ENCODE measurements at places on chromosomes 5 and 9. TPM values are rescaled to one million over a fixed set of nuclear protein-coding genes. Genes with fewer than 3 reads are reported as not detected.

GRCh38 chr5:179798144-179798770, 4.5 kb downstream of the LTC4S start:
- no peak for DNase-seq
- H3K4me3 ChIP-seq: no peak overlapping the region
- peaks cover 31% of the 10 kb centered on the region for H3K36me3 ChIP-seq
- peaks cover 19% of the 10 kb centered on the region for H3K4me1 ChIP-seq
- H3K27me3 ChIP-seq: no peaks in the 10 kb centered on the region

- H3K4me3 ChIP-seq: peak within 1 kb of the TSS; percentile 98
- H3K36me3 ChIP-seq: peaks cover 33% of the 10 kb centered on the region
- no peaks in the 10 kb centered on the region for H3K27me3 ChIP-seq
Measured at GRCh38 chr9:114930056-114930812, at the start of gene TNFSF8. TSS of gene TNFSF8 (minus strand) at chr9:114930591. CDS start at chr9:114930303, 288 bp downstream.

- H3K4me3 ChIP-seq: no peak overlapping the region
- no peaks in the 10 kb centered on the region for H3K4me1 ChIP-seq
- no peak overlapping the region for H3K27ac ChIP-seq
- peaks cover 31% of the 10 kb centered on the region for H3K27me3 ChIP-seq
- DNase-seq: no peak
Measured at GRCh38 chr9:99210572-99210971, 11.2 kb downstream of the ALG2 start.

DNA sequence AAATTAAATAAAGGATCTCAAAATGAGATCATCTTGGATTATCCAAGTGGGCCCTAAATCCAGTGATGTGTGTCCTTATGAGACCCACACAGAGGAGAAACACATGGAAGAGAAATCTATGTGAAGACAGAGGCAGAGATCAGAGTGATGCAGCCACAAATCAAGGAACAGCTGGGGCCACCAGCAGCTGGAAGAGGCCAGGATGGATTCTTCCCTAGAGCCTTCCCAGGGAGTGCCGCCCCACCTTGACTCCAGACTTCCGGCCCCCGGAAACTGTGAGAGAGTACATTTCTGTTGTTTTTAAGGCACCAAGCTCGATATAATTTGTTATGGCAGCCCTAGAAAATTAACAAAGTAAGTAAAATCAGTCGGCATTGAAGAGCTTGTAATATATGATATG, 286.9 kb downstream of the FBXL7 start:
- no peaks in the 10 kb centered on the region for H3K4me1 ChIP-seq
- no peaks in the 10 kb centered on the region for H3K27me3 ChIP-seq
- no peak for DNase-seq

DNA sequence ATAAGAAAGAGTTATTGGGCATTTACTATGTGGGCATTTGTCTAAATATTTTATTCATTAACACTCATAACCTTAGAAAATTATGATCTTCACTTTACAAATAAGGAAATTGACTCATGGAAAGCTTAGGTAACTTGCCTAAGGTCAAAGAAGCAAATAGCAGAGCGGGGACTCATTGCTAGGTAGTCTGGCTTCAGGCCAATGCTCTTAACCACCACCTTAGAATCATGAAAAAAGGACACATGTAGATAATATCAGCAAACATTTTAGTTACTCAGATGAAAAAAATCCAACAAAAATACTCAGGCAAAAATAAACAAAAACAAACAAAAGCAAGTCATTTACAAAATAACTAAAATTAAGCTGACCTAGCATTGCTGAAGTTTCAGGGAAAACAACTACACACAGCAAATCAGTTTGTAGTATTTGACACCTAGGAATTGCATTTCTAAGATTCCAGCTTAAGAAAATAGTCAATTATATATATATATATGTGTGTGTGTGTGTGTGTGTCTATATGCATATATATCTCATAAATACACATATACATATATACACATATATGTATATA, 166.0 kb downstream of the HMHB1 start:
- H3K4me1 ChIP-seq: no peaks in the 10 kb centered on the region
- no peak overlapping the region for H3K27ac ChIP-seq
- no peak overlapping the region for H3K4me3 ChIP-seq
- DNase-seq: no peak

The PGM5 gene
- not detected for total RNA-seq

The TXNDC8 gene
- not detected for total RNA-seq

DNA sequence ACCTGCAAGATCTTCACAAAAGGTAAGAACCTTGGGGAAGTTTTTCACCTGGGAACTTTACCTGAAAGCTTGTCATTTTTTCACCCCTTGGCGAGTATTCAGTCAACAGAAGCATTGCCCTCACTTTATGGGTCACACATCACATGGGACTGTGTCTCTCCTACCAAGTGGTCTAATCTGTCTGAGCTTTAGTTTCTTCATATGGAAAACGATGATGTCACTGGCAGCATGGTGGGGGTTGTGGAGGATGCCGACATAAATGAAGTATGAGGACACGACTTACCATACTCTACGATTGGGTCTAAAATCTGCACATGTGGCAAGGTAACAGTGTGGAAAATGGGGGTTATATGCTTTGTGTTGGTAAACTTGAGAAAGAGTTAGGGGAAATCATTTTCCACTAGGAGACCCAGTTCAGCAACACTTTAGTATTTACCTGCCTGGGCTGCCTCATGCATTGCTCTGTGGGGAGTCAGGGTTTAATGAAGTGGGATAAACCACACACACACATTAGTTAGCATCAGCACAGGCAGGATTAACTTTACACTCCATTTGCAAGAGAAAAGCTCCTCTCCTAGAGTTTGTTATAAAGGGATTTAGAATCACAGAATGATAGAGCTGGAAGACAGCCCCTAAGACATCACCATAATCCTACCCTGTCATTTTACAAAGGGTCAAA, 19.8 kb upstream of the PAX5 start:
- no peak for DNase-seq
- H3K4me1 ChIP-seq: no peaks in the 10 kb centered on the region
- no peak overlapping the region for H3K27ac ChIP-seq

GRCh38 chr5:172111852-172112225, 76.2 kb downstream of the STK10 start:
- H3K4me1 ChIP-seq: peaks cover 74% of the 10 kb centered on the region
- DNase-seq: no peak
- H3K27me3 ChIP-seq: no peaks in the 10 kb centered on the region
- H3K36me3 ChIP-seq: peaks cover 67% of the 10 kb centered on the region
- peak overlapping the region; percentile 60 for H3K4me3 ChIP-seq

The CEP78 gene
- 33.7 TPM for total RNA-seq

The ZSWIM6 gene
- total RNA-seq: 8.9 TPM

The DMRT3 gene
- not detected for total RNA-seq

- no peaks in the 10 kb centered on the region for H3K27me3 ChIP-seq
- peaks cover 6% of the 10 kb centered on the region for H3K36me3 ChIP-seq
- DNase-seq: no peak
- H3K4me1 ChIP-seq: peaks cover 7% of the 10 kb centered on the region
- H3K27ac ChIP-seq: no peak overlapping the region
Measured at GRCh38 chr9:7879551-7880245, 80.1 kb upstream of the DMAC1 start.

GRCh38 chr5:175666216-175666615, 8.3 kb downstream of the HRH2 start:
- peaks cover 57% of the 10 kb centered on the region for H3K4me1 ChIP-seq
- H3K27ac ChIP-seq: no peak overlapping the region
- H3K36me3 ChIP-seq: peaks cover 62% of the 10 kb centered on the region
- H3K27me3 ChIP-seq: no peaks in the 10 kb centered on the region
- no peak overlapping the region for H3K4me3 ChIP-seq

- H3K4me1 ChIP-seq: peaks cover 14% of the 10 kb centered on the region
- no peak for DNase-seq
- H3K27ac ChIP-seq: peak overlapping the region; percentile 21
- H3K36me3 ChIP-seq: peaks cover 83% of the 10 kb centered on the region
Measured at GRCh38 chr5:6749026-6749716, 35.9 kb downstream of the TENT4A start.

DNA sequence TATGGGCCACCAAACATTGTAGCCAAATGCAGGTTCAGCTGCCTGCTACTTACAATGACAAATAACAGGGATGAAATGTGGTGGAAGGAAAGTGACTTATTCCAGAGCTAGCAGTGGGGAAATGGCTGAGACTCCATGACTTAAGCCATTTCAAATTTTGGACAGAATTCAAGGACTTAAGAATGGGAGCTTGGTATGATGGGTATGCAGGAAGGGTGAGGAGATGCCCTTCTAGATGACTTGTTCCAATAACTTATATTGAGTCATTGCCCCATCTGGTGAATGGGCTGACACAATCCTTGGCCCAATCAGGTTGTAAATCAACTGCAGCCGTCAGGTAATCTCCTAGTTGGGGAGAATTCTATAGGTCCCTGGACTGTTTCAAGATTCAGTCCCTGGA, 230.7 kb upstream of the SGCD start:
- no peak overlapping the region for H3K27ac ChIP-seq
- H3K27me3 ChIP-seq: no peaks in the 10 kb centered on the region
- H3K36me3 ChIP-seq: no peaks in the 10 kb centered on the region
- no peak for DNase-seq
- H3K4me1 ChIP-seq: no peaks in the 10 kb centered on the region
- no peak overlapping the region for H3K4me3 ChIP-seq

DNA sequence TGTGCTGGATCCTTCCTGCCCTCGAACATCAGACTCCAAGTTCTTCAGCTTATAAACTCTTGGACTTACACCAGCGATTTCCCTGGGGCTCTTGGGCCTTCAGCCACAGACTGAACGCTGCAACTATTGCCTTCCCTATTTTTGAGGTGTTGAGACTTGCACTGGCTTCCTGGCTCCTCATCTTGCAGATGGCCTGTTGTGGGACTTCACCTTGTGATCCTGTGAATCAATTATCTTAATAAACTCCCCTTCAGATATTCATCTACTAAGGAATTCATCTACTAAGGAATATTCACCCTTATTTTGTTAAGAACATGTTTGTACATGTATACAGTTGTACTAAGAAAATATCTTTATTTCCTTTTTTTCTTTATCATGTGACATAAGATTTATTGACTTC, 1079.7 kb downstream of the CDH12 start:
- no peaks in the 10 kb centered on the region for H3K4me1 ChIP-seq
- H3K27me3 ChIP-seq: no peaks in the 10 kb centered on the region
- no peak overlapping the region for H3K27ac ChIP-seq
- no peak for DNase-seq
- H3K4me3 ChIP-seq: no peak overlapping the region

The GABRA6 gene
- total RNA-seq: not detected

DNA sequence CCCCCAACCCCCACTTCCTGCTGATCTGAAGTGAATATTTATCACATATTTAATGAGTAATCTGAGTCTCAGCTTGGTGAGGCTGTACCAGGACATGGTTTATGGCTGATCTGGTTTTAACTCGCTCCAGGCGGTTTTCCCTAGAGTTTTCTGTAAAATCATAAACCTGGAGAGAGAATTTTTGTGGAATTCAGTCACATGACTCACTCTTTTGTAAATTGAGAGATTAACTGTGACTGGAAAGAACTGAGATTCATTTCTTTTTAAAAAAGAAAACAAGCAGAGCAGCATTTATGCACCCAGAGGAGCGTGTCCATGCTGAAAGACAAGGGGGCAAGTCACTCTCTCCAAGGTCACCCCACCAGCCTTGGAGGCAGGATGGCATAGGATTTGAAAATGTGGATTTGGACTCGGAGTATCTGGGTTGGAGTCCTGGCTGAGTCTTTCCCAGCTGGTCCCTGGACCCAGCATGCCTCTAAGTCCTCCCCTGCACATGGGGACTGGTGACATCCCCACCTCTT, 81.8 kb downstream of the ZNF618 start:
- no peaks in the 10 kb centered on the region for H3K27me3 ChIP-seq
- H3K27ac ChIP-seq: no peak overlapping the region
- H3K4me3 ChIP-seq: no peak overlapping the region

DNA sequence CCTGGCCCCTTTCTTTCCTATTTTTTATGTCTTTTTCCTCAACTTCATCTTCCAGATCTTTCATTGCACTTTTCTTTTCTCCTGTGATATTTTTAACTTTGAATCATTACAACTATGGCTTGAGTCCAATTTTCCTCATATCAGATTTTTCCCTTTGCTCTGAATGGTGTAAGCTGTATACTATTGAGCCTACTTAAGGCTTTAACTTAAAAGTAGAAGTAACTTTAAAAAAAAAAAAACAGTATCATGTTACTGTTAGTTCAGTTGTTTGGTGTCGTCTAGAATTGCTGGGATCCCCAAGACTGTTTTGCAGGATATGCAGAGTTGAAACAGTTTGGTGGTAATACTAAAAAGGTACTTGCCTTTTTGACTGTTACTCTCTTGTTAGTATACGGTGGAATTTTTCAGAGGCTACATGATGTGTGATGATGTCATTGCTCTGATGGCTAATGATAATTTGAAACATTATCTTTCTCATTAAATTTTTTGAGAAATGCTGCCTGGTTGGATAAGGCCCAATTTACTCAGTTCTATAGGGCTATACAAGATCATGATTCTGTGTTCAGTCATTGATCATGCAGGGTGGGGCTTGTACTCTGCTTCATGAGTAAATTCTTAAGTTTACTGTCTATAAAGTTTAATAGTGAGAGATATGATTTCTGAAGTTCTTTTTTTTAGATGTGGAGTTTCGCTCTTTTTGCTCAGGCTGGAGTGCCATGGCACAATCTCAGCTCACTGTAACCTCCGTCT, 8.8 kb downstream of the NAA35 start:
- H3K4me1 ChIP-seq: peaks cover 23% of the 10 kb centered on the region
- no peak for DNase-seq
- H3K4me3 ChIP-seq: no peak overlapping the region
- peaks cover 70% of the 10 kb centered on the region for H3K36me3 ChIP-seq
- peak overlapping the region; percentile 10 for H3K27ac ChIP-seq
- no peaks in the 10 kb centered on the region for H3K27me3 ChIP-seq

- H3K27me3 ChIP-seq: no peaks in the 10 kb centered on the region
- peaks cover 31% of the 10 kb centered on the region for H3K36me3 ChIP-seq
- H3K4me1 ChIP-seq: peaks cover 9% of the 10 kb centered on the region
- H3K4me3 ChIP-seq: peak overlapping the region; percentile 63
- peak; percentile 81 for DNase-seq
Measured at GRCh38 chr9:137095664-137096517, 9.1 kb downstream of the MAN1B1 start.

DNA sequence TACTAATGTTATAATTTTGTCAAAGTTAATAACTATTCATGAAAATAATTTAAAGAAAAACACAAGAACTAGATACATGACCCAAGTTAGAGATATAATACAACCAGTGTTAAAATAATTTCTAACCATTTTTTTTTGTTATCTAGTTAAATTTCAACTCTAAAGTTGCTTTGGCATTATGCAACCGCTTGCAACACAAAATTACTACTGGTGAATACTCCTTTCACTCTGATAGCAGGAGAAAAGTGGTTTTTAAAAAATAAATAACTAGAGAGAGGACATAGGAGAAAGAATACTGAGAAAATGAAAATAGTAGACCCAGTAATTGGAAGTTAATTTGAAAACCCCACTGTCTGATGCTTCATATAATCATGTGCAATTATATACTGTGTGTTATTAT, 622.4 kb upstream of the GRIN3A start:
- no peaks in the 10 kb centered on the region for H3K4me1 ChIP-seq
- H3K27ac ChIP-seq: no peak overlapping the region
- H3K36me3 ChIP-seq: no peaks in the 10 kb centered on the region
- no peak for DNase-seq

The CBY3 gene
- 0.51 TPM for total RNA-seq

Data from activated T-helper 2 cell treated with anti-CD3 and anti-CD28 coated beads, Interferon-gamma antibody, Interleukin-2, Interleukin-4, amounts not matched to agents 10 μg/mL and 5 μg/mL and 100 μg/mL, durations not matched to agents 14 hours and 24 hours and 36 hours (primary cell).